SK-N-SH treated with all-trans-retinoic acid at 6 μM for 48 hours (cell line): ENCODE measurements at places on chromosomes 7 and 10.

- ATAC-seq: no peak
Observed at GRCh38 chr10:69364232-69364940, 52.3 kb downstream of the TACR2 start.

DNA sequence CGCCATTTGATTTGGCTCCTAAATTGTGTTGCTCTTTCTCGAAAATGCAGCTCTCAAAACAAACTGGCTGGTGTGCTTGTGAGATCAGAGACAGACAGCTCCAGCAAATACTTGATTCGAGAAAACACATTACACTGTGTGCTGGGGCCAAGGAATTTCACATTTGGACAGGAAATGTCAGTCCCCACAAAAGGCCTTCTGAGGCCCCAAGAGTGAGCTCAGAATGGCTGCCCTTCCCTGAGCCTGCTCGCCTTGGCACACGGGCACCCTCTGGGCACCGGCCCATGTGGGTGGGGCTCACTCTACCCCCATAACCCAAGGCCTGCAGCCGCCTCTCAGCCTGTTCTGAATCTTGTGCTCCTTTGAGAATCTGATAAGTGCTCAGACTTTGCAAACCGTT, 13.9 kb upstream of the HSPA12A start:
- ATAC-seq: no peak

DNA sequence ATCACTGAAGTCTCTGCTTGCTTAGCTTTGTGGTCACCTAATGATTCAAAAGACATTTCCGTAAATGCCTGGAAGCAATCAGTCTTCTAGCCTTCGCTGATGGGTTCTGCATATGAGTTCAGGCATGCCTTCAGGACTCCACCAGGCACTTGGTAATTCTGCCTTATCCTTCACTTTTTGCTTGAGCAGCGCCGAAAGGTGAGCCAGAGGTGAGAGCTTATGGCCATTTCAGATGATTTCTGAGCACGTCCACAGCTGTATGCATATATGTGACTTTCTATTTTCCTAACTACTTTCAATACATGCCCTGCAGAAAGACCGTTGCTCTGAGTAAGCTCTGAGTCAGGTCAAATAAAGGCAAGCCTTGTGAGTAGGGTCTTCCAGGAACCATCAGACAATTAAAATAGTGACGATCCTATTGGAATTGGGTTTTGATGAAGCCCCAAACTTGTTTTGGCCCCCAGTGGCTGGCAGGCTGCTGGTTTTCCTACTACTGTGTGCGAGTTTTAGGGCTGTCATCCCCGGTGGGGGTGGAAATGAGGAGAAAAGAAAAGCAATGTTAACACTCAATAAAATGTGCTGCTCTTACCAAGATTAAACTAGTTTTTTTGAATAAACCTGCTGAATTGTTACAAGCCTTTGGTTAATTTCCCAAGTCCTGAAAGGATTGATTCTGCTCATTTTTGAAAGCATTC, 154.4 kb upstream of the AKR1E2 start:
- peak; percentile 92 for ATAC-seq

GRCh38 chr10:71974489-71975021, 10.4 kb downstream of the CHST3 start:
- peak; percentile 55 for ATAC-seq

GRCh38 chr10:47372726-47373125, 11.4 kb downstream of the ZNF488 start:
- ATAC-seq: no peak

GRCh38 chr7:4085937-4086691, 596.0 kb upstream of the FOXK1 start:
- ATAC-seq: no peak
